Peyer's patch (tissue), 4 donors: ENCODE measurements at places on chromosomes 13 and 19. TPM values are rescaled to one million over a fixed set of nuclear protein-coding genes. Genes with fewer than 3 reads are reported as not detected.

Gene CPT1C
- total RNA-seq = not detected

Gene SMAD9
- total RNA-seq = 4.0 TPM

Gene ADAMTS10
- 92.4 TPM for total RNA-seq

DNA sequence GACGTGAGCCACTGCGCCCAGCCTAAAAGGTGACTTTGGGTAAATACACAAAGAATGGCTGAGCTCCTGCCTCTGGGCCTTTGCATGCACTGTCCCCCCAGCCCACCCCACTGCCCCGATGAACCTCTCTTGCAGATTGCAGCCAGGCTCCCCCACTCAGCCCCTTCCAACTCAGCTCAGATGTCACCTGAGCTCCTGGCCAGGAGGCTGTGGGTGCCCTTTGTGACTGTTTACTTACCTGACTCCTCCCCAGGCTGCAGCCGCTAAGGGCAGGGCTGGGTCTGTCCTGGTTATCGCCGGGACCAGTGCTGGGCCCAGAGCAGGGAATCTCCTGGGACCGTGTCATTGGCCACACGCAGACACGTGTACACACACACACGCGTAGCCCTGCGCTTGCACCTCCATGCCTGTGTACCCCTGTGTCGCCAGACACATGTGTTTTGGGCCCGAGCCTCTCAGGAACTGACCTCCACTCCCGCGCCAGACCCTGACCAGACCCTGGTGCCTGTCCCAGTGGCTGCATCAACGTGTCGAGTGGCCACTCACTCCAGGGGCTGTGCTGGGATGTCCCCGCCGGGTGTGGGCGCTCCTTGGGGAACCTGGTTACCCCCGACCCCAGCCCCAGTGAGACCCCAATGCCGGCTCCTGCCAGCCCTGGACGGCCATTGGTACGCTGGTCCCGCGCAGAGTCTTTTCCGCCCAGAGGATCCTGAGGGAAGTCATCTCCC, 18.7 kb downstream of the EFNA2 start:
- peak; percentile 79 for DNase-seq

DNA sequence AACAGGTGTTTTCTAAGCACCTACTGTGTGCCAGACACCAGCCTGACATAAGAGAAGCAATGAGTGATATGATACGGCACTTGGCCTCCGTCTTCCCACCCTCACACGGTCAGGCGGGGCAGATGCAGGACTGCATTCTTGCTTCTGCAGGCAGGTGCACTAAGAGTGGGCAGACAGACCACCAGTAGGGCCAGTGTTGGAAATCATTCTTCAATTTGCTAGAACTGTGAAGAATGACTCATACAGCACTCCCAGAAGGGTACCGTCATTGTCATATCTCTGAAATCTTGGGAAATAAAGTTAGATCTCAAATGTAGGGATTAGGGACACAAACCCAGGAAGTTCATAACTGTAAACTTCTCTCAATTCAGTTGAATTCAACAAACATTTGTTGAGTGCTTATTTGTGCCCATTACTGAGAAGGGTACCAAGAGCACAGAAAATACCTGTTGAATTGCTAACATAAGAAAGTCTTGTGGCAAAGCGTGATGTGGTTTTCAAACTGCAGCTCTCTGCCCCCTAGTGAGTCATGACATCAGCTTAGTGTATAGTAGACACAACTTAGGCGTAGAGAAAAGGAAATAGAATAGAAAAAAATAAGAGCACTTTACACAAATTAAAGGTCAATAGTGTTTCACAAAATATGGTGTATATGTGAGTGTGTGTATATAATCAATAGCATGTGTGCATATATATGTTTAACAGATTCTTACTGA, 76.1 kb downstream of the TEX26 start:
- no peak for DNase-seq

DNA sequence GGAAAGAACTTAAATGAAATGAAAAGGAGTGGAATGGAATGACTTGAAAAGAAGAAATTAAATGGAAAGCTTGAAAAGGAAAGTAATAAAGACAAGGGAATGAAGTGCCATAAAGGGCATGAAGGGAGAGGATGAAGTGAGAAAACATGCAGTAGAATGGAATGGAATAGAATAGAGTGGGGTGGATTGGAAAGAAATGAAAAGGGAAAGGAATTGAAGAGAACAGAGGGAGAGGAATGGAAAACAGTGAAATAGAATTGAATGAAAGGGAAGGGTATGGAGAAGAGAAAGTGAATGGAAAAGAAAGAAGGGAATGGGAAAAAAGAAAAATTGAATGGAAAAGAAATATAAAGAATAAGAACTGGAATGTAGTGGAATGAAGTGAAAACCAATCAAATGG, 9.2 kb upstream of the ZNF180 start:
- DNase-seq = no peak
